AG04449 (cell line): ENCODE measurements at places on chromosomes 3 and 15.

- DNase-seq: no peak
Observed at GRCh38 chr3:14925729-14926591, 21.4 kb upstream of the NR2C2 start.

- no peak for DNase-seq
Observed at GRCh38 chr15:49314716-49315115, 108.3 kb upstream of the FGF7 start.

DNA sequence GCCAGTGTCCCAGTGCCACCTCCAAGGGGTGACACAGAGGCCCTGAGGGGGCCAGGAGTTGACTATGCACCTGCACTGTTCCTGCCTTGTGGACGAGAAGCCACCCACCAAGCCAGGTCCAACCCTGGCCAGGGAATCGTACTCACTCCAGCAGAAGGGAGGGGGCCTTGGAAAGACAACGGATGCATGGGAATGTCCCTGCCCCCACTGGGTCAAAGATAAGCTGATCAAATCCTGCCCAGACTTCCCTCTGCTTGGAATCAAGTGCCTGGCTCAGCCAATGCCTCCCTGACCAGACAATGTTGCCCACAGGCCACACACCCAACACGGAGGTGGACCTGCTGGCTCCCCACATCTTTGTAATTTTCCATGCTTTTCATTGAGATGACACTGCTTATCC is 23.9 kb downstream of the CACNA2D2 start:
- DNase-seq: no peak

GRCh38 chr3:12974334-12974733 is 98.9 kb downstream of the IQSEC1 start:
- DNase-seq: no peak

- DNase-seq: no peak
Observed at GRCh38 chr3:71064291-71064955, 519.1 kb downstream of the FOXP1 start.
